H1 (cell line): ENCODE measurements at places on chromosomes 12 and 14. TPM values are rescaled to one million over a fixed set of nuclear protein-coding genes. Genes with fewer than 3 reads are reported as not detected.

GRCh38 chr14:92253381-92253894, 69.5 kb upstream of the SLC24A4 start:
- DNase-seq = peak; percentile 33

- no peak for DNase-seq
Observed at GRCh38 chr12:118052324-118053070, 8.5 kb downstream of the WSB2 start.

HPD gene
- polyA plus RNA-seq = 0.28 and 0.48 TPM in 2 replicates

TC2N gene
- polyA plus RNA-seq = 5.9 and 9.7 TPM in 2 replicates

DNA sequence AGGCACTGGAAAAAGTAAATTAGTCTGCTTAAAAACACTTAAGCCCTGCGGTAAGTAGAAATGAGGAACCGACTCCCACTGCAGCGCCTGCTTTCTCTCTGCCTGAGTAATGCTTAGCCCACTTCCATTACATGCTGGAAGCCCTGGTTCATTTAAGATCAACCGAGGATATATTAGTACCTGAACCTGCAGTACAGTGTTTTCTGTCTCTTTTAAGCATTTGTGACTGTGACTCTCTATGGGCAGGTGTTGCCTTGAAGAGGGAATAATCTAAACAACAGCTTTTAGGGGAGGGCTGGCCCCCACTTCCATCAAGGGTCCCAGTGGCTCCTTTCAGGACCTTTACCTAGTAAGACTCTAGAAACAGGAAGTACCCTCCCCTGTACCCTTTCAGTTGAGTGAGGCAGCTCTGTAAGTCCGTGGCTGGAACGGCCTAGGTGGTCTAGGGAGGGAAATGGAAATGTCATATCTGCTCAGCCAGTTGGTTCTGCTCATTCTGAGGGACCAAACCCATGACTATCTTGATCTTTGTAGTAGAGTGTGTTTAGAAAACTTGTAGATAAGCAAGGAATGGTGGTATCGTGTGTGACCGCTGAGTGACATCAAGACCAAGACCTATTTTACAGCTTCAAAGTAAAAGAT, 56.2 kb downstream of the FNTB start:
- DNase-seq = no peak
